ENCODE measurements at places on chromosomes 7 and 10.

- no peak for DNase-seq
These were observed 10.6 kb upstream of the UPP1 start for GRCh38 chr7:48078470-48078869.

GRCh38 chr10:28637346-28637745, 40.0 kb upstream of the BAMBI start:
- no peak for DNase-seq

- DNase-seq: no peak
These were observed 249.8 kb downstream of the AUTS2 start for GRCh38 chr7:69847921-69848612.

DNA sequence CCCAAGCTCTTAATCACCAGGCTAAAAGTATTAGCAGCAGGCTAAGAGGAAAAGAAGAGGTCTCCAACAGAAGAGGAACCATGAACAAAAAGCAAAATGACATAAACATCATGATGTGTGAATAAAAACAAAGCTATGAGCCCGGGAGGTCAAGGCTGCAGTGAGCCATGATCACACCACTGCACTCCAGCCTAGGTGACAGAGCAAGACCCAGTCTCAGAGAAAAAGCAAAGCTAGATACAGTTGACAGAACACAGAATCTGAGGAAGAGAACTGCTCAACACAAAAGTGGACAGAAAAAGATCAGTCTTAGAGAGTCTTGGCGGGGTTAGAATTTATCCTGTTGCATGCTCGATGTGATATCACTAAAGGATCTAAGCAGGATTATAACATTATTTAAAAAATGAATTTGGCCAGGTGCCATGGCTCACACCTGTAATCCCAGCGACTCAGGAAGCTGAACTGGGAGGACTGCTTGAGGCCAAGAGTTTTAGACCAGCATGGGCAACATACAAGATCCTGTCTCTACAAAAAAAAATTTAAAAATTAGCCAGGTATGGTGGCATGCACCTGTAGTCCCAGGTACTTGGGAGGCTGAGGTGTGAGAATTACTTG, 37.5 kb downstream of the NT5C2 start:
- no peak for DNase-seq

GRCh38 chr7:70266186-70266585, 667.9 kb downstream of the AUTS2 start:
- no peak for DNase-seq

DNA sequence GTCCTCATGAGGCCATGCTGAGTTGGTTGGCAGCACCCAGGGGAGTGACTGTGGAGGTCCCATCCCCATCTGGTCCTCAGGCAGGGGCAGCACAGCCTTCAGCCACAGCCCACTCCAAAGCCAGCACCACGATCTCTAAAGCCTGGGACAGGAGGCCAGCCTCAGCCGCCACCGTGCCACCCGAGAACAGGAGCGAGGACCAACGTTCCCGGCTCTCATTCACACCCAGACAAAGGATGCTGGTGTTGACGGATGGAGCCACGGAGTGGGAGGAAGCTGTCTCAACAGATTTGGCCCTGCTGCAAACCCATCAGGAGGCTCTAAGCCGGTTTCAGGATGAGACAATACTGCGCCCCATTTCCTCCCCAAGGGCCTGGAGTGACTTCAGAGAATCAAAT, 42.7 kb upstream of the PPP2R2D start:
- no peak for DNase-seq
